ENCODE measurements at places on chromosomes 13 and 19. TPM values are rescaled to one million over a fixed set of nuclear protein-coding genes. Genes with fewer than 3 reads are reported as not detected.

The ZFP14 gene
- 0.96 TPM for polyA plus RNA-seq

The ZNF418 gene
- polyA plus RNA-seq, result 2.1 TPM

- H3K27ac ChIP-seq, result no peak overlapping the region
- peaks cover 26% of the 10 kb centered on the region for H3K4me1 ChIP-seq
- H3K27me3 ChIP-seq, result no peaks in the 10 kb centered on the region
- no peak for DNase-seq
These were observed 110.4 kb downstream of the CRYL1 start for GRCh38 chr13:20415306-20415679.

The ZNF626 gene
- polyA plus RNA-seq, result 7.6 TPM

DNA sequence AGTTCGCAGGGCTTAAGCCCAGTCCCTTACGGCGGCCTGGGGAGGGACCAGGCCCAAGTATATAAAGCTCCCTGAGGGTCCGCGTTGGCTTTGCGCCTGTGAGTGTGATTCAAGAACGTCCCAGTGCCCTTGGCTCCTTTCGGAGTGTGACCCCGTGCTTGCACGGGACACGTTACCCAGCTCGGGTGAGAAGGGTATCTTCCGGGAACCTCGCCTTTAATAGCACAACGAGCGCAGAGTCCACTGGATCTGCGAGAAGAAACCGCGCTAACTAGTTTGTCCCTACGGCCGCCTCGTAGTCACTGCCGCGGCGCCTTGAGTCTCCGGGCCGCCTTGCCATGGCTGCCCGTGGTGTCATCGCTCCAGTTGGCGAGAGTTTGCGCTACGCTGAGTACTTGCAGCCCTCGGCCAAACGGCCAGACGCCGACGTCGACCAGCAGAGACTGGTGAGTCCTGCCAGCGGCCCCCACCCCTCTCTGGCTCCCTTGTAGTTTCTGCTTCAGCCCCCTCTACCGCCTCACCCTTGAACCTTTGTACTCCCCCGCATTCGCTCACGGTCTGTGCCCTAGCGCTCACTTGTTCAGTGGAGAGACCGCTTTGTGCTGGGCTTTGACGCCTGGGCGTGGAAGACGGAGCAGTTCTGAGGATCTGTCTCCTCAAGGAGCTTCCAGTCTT, at the start of gene DNAJC15:
Gene DNAJC15, plus strand, starts transcription at position 298 of the 675 bp plus-strand sequence. Its CDS starts 41 bp downstream, at position 339.
- DNase-seq, result no peak
- peaks cover 11% of the 10 kb centered on the region for H3K4me1 ChIP-seq
- peak within 1 kb of the TSS; percentile 90 for H3K27ac ChIP-seq
- H3K4me3 ChIP-seq, result peak within 1 kb of the TSS; percentile 74

- no peak overlapping the region for H3K27ac ChIP-seq
- H3K27me3 ChIP-seq, result no peaks in the 10 kb centered on the region
- peaks cover 1% of the 10 kb centered on the region for H3K36me3 ChIP-seq
- no peak for DNase-seq
- H3K4me3 ChIP-seq, result no peak overlapping the region
These were observed 15.1 kb downstream of the NOSIP start for GRCh38 chr19:49565261-49565660.

The CASP14 gene
- 122 TPM for polyA plus RNA-seq

- H3K4me1 ChIP-seq, result peaks cover 6% of the 10 kb centered on the region
- H3K27me3 ChIP-seq, result no peaks in the 10 kb centered on the region
- peaks cover 27% of the 10 kb centered on the region for H3K36me3 ChIP-seq
- no peak for DNase-seq
- no peak overlapping the region for H3K27ac ChIP-seq
These were observed 2.3 kb downstream of the TFDP1 start for GRCh38 chr13:113586661-113587479.

GRCh38 chr13:41962994-41963393, 2.1 kb upstream of the VWA8 start:
- H3K27me3 ChIP-seq, result no peaks in the 10 kb centered on the region
- H3K27ac ChIP-seq, result peak overlapping the region; percentile 87
- peaks cover 29% of the 10 kb centered on the region for H3K4me1 ChIP-seq
- DNase-seq, result peak; percentile 83
- no peak overlapping the region for H3K4me3 ChIP-seq
- no peaks in the 10 kb centered on the region for H3K36me3 ChIP-seq

- peaks cover 18% of the 10 kb centered on the region for H3K4me1 ChIP-seq
- no peak for DNase-seq
- peaks cover 31% of the 10 kb centered on the region for H3K27me3 ChIP-seq
- no peaks in the 10 kb centered on the region for H3K36me3 ChIP-seq
These were observed 28.3 kb downstream of the EFNA2 start for GRCh38 chr19:1313695-1314613.

The MCEMP1 gene
- not detected for polyA plus RNA-seq

The SHC2 gene
- 2.2 TPM for polyA plus RNA-seq

- no peak overlapping the region for H3K4me3 ChIP-seq
- H3K27me3 ChIP-seq, result no peaks in the 10 kb centered on the region
- no peaks in the 10 kb centered on the region for H3K4me1 ChIP-seq
- H3K36me3 ChIP-seq, result no peaks in the 10 kb centered on the region
- DNase-seq, result no peak
These were observed 166.0 kb upstream of the ZNF536 start for GRCh38 chr19:30206187-30206586.

GRCh38 chr13:70027551-70027950, 80.1 kb upstream of the ATXN8OS start:
- H3K36me3 ChIP-seq, result no peaks in the 10 kb centered on the region
- no peak overlapping the region for H3K27ac ChIP-seq
- DNase-seq, result no peak
- no peak overlapping the region for H3K4me3 ChIP-seq

The IZUMO1 gene
- 0.63 TPM for polyA plus RNA-seq

DNA sequence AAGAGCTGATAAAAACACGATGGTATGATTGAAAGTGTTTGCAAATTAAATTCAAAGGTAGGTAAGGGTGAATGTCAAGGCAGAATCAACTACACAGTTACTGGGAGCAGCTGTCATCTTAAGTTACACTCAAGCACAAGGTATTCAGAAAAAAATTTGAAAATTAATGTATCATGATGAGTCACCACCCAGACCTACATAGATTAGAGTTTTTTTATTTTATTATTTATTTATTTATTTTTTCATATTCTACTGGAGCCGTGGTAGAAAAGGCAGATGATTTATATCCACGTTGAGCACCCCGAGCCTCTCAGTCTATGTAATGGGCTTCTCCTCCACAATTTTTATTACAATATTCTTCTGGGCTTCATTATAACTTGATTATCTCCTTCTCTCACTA, 728.9 kb upstream of the ARGLU1 start:
- H3K4me3 ChIP-seq, result no peak overlapping the region
- no peaks in the 10 kb centered on the region for H3K27me3 ChIP-seq
- H3K27ac ChIP-seq, result no peak overlapping the region
- no peaks in the 10 kb centered on the region for H3K36me3 ChIP-seq
- no peaks in the 10 kb centered on the region for H3K4me1 ChIP-seq

The IRGC gene
- not detected for polyA plus RNA-seq

DNA sequence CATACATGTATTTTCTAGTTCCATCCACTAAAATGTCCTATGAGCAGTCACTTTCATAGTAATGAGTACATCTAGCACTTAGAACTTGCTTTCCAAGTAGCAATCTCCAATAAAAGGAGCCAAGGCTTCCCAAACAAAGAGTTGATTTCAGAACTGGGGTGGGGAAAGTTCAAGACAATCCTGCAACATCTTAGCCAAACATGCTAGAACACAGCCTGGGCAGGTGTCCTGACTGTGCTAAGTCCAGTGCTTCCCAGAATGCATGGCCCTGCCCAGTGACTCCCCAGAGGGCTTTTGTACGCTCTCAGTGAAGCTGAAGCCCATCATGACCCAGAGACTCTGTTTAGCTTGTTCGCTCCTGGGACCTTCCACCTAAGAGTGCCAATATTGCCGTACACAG, 106.7 kb upstream of the UBAC2 start:
- H3K4me1 ChIP-seq, result peaks cover 2% of the 10 kb centered on the region
- DNase-seq, result no peak
- no peaks in the 10 kb centered on the region for H3K27me3 ChIP-seq
- H3K4me3 ChIP-seq, result no peak overlapping the region

DNA sequence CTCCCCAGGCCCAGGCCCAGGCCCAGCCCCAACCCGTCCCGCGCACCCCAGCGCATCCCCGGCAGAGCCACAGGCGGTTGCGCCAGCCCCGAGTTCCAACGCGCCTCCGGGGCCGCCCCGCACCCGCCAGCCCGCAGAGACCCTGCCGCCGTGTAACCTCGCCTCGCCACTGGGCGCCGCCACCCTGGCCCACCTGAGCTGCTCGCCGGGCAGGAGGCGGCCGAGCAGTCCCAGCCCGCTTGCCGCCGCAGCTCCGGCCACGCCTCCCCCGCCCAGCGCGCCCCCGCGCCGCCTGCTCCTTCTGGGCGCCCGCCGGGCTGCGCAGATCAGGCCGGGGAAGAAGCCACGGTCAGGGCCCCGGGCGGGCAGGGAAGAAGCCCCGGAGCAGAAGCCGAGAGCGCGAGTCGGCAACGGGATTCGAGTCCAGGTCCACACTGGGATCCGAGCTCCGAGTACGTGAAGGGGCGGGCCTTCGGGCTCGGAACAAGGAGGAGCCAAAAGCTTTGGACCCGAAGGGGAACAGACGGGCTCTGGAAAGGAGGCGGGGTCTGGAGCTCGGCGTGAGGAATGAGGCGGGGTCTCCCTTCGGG, at the start of gene MBOAT7:
Gene MBOAT7, minus strand, starts transcription at position 436 of the 590 bp plus-strand sequence. CDS start 1,072 bp downstream, outside the sequence.
- DNase-seq, result no peak
- peak within 1 kb of the TSS; percentile 95 for H3K4me3 ChIP-seq
- H3K4me1 ChIP-seq, result peaks cover 15% of the 10 kb centered on the region
- H3K36me3 ChIP-seq, result peaks cover 20% of the 10 kb centered on the region
- H3K27ac ChIP-seq, result peak within 1 kb of the TSS; percentile 99
- no peaks in the 10 kb centered on the region for H3K27me3 ChIP-seq

DNA sequence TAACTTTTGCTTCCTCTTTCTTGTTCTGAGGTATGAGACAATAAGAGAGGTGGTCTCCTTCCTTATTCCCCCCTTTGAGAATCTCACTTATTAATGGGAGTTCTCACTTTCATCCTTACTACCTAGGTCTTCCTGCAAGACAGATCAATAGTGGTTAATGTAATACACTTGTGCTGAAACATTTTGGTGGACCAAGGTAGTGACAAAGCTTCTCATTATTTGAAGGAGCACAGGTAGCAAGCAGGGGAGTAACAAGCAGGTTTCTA, 17.9 kb downstream of the ZNF700 start:
- no peaks in the 10 kb centered on the region for H3K27me3 ChIP-seq
- no peak overlapping the region for H3K27ac ChIP-seq
- no peaks in the 10 kb centered on the region for H3K4me1 ChIP-seq
- no peak for DNase-seq
- peaks cover 8% of the 10 kb centered on the region for H3K36me3 ChIP-seq

The OSCAR gene
- 0.32 TPM for polyA plus RNA-seq

DNA sequence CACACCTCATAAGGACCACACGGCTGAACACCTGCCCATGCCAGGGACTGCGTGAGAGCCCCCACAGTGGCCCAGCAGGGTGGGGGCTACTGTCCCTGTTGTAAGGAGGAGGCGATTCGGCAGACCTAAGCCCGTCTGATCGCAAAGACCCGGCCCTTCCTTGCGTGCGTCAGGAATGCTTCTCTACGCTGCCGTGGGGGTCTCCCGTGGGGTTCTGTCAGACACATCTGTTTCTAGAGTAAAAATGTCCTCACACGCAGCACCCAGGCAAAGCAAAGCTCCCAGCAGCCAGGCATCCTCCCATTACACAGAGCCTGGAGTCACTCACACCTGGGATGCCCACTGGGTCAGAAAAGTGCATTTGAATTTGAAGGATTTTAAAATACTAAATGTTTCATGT, 147.7 kb upstream of the SOX1 start:
- no peak overlapping the region for H3K4me3 ChIP-seq
- no peak for DNase-seq
- no peak overlapping the region for H3K27ac ChIP-seq
- no peaks in the 10 kb centered on the region for H3K27me3 ChIP-seq
- no peaks in the 10 kb centered on the region for H3K36me3 ChIP-seq

DNA sequence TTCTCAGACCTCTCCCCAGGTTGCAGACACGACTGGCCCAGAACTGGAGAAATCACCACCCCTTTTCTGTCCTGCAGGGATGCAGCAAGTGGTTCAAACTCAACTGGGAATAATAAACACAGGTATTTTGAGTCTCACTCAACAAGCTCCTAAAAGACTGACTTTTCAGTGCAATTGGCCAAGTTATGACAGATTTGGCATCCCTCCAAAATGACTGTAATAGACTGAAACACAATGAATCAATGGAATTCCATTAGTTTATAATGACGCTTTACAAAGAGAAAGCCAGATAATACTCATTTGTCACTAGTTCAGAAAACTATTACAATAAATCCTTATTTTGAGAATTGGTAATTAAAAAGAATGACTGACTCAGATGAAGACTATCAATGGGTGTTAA, 38.1 kb downstream of the MIPEP start:
- no peak for DNase-seq
- no peak overlapping the region for H3K4me3 ChIP-seq
- H3K27me3 ChIP-seq, result no peaks in the 10 kb centered on the region
- H3K4me1 ChIP-seq, result peaks cover 33% of the 10 kb centered on the region
- peak overlapping the region; percentile 65 for H3K27ac ChIP-seq
- no peaks in the 10 kb centered on the region for H3K36me3 ChIP-seq

GRCh38 chr13:48178126-48178525, 54.9 kb upstream of the ITM2B start:
- no peaks in the 10 kb centered on the region for H3K4me1 ChIP-seq
- no peak overlapping the region for H3K27ac ChIP-seq
- no peak for DNase-seq
- no peaks in the 10 kb centered on the region for H3K36me3 ChIP-seq
- H3K4me3 ChIP-seq, result no peak overlapping the region
- no peaks in the 10 kb centered on the region for H3K27me3 ChIP-seq

The SPRYD7 gene
- polyA plus RNA-seq, result 11.3 TPM

DNA sequence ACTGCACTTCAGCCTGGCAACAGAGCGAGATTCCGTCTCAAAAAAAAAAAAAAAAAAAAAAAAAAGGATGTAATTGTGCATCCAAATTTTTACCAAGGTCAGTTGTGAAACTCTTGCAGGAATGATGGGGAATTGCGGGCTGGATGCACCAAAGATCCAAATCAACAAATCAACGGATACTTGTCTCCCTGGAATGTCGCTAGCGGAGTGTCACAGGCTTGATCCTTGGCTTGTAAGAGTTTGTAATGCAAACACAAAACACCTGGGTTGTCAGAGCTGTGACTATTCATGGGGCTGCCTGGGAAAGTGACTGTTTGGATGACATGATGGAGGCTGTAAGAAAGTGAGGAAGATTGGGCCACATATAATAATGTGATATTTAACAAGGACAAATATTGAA, 4.2 kb downstream of the KANK3 start:
- H3K36me3 ChIP-seq, result no peaks in the 10 kb centered on the region
- no peak overlapping the region for H3K4me3 ChIP-seq
- H3K4me1 ChIP-seq, result peaks cover 4% of the 10 kb centered on the region
- H3K27ac ChIP-seq, result no peak overlapping the region

The LILRA1 gene
- not detected for polyA plus RNA-seq
